ENCODE measurements at places on chromosomes 16 and 17. TPM values are rescaled to one million over a fixed set of nuclear protein-coding genes. Genes with fewer than 3 reads are reported as not detected.

DNA sequence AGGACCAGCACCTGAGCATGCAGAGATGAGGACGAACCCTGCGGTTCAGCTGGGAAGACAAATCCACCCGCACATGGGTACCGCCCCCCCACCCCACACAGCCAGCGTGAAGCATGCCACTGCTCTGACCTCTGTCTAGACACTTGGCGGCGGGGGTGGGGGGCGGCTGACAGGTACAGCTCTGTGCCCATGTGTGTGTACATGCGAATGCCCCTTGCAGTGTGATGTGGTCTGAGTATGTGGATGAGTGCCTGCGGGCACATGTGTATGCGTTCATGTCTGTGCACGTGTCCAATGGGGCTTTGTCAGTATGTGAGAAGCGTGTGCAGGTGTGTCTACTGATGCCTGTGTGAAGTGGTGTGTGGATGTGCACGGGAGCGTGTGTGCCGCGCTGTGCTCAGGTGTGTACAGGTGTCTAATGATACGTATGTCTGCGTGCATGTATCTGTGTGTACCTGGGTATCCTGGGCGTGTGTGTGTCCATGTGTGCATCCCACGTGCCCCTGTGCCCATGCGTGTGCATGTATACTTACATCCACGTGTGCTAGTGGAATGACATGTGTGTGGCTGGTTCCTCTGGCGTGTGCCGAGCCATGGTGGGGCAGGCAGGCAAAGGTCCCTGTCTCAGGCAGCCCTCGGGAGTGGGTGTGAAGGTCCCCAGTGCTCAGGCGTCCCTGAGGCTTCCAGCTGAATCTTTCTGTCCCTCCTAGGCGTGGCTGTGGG is 636 bp upstream of the RAP1GAP2 start:
- DNase-seq, result no peak

GRCh38 chr16:23143391-23143790 is 5.9 kb downstream of the USP31 start:
- DNase-seq, result no peak

DNA sequence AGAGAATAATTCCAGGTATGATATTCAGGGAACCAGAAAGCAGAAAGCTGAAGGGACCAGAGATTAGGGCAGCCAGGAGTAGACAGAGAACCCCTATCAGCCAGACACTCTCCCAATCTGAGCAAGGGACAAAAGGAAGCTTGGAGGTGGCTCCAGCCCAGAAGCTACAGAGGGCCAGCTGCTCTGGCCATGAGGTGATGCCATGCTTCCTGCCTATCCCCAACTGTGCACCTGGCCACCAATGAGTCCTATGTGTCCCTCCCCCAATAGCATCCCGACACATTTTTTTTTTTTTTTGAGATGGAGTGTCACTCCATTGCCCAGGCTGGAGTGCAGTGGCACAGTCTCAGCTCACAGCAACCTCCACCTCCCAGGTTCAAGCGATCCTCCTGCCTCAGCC is 30.0 kb downstream of the NSMCE1 start:
- no peak for DNase-seq

GRCh38 chr16:85929259-85929721 is 30.3 kb downstream of the IRF8 start:
- no peak for DNase-seq

- DNase-seq, result no peak
Observed at GRCh38 chr16:2046893-2047329, 723 bp downstream of the NTHL1 start.

DNA sequence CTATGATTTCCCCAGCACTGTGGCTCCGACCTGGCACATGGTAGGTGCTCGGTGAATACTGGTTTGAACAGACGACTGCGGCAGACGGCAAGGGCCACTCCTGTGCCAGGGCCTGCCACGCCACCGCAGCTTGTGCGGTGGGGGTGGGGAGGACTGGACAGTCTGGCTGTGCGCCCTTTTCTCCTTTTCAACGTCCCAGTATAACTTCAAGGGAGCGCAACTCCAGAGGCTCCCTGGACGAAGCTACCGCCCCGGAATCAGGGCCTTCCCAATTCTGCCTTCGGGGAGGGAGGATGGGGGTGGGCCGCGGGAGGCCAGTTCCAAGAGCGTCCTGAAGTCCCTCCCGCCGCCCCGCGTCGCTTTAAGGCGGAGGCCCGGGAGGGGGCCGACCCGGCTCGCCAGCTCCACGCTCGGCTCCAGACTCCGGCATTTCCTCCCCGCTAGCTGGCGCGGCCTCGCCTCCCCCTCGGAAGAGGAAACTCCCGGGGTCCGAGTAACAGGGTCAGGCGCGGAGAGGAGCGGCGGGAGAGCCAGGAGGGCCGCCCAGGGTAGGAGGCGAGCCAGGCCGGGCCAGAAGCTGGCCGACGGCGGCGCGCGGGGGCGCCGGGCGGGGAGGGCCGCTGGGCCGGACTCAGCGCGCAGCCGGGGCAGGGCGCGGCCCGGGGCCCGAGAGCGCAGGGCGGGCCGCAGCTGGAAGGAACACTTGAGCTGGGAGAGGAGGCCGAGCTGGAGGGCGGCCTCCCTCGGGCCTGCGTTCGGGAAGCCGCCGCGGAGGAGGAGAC is at the start of gene ITPRIPL2:
ITPRIPL2 (plus strand) TSS at position 388 of the 782 bp plus-strand sequence. CDS start 498 bp downstream, outside the sequence.
- DNase-seq, result peak; percentile 91

DNA sequence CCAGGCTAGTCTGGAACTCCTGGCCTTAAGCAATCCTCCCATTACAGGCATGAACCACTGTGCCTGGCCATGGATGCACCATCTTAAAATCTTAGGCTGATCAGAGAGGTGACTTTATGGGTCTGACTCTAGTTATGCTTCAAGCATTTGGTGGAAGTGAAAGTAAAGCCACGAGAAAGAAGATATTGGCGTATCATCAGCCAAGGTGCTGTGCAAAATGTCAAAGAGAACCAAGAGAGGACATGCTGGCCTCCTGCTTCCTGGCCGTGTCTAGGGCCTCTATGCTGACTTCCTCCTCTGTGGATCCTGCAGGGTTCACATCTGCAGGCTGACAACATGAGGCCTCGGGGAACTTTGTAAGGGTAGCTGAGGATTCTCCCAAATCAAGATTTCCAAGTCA is 385.2 kb downstream of the MAF start:
- DNase-seq, result no peak

GRCh38 chr17:60442271-60443173 is 20.2 kb downstream of the CHCT1 start:
- no peak for DNase-seq

DNA sequence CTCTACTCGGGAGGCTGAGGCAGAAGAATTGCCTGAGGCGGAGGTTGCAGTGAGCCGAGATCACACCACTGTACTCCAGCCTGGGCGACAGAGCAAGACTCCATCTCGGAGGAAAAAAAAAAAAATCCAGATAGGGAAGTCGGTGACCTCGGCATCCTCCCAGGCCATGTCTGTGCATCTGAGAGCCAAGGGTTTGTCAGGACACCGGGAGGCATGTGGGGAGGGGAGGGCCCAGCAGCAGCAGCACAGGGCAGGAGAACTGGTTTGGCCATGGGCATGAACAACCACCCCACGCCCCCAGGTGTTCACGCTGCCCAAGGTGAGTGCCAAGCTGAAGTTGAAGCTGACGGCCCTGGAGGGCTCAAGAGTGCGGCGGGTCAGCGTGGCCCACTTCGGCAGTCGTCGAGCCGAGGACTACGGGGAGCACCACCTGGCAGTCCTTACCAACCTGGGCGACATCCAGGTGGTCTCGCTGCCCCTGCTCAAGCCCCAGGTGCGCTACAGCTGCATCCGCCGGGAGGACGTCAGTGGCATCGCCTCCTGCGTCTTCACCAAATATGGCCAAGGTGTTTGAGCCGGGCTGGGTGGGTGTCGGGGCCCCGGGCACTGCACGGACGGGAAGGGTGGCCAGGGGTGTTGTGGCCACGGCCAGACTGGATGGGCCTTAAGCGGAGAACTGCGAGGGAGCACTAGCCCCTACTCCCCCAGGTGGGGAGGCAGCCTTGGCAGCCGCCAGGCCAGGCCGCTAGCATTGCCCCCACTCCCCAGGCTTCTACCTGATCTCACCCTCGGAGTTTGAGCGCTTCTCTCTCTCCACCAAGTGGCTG is 14.7 kb upstream of the MYO15B start:
- DNase-seq, result no peak

DNA sequence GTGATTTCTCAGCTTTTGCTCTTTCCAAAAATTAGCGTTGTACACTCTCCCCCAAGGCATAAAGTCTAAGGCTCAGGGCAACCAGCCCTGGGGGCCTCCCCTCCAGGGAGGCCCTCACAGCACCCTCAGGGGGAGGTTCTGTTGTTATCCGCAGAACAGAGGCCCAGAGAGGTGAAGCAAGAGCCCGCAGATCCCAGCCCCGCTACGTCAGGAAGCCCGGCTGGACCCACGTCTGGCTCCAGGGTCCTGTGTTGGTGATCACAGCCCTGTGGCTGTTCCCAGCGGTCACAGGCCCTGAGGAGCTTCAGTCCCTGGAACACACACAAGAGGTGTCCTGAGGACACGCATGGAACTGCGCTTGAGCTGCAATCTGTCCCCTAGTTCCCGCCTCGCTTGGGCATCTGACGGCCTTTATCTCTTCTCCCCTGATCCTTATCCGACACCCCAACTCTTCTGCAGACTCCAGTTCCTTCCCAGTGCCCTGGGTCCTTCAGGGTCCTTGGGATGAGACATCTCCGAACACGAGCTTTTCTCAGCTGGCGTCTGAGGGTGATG is 1.1 kb upstream of the ZG16B start:
- DNase-seq, result no peak

DNA sequence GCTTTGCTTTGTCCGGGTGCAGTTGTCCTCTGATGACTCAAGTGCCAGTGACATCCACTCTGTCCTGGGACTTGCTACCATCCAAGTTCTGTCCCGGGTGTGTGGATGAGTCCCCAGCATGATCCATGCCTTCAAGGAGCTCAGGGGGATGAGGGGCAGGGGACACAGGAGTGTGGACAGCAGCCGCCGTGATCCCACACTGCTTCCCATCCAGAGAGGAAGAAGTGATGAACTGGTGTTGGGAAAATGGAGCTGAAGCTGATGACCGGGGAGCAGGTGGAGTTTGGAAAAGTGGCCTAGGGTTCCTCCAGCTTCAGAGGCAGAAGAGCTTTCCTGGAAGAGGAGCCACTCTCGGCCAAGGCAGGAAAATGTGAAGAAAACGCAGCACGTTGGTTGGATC is 249.6 kb upstream of the TNRC6C start:
- peak; percentile 22 for DNase-seq

- DNase-seq, result no peak
Observed at GRCh38 chr17:31788956-31789355, 70.1 kb downstream of the COPRS start.

DNA sequence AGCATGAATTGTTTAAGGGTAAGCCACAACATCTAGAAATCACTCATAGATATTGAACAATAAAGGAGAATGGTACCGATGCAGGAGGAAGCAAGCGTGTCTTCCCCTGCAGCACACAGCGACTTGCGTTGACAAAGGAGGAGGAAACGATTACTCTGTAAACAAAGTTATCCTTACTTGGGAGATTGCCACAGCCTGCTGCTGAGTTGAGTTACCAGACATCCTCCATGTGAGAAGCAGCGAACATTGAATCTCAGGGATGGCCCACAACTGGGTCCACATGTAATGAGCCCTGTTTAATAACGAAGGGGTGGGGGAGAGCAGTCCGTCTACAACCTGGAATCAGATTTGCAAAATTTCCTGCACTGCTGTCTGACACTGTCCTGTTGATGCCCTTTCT is 27.7 kb downstream of the CLUH start:
- DNase-seq, result no peak

- no peak for DNase-seq
Observed at GRCh38 chr16:2022723-2023091, 3.1 kb downstream of the NPW start.

- DNase-seq, result no peak
Observed at GRCh38 chr16:68902969-68903345, 59.6 kb downstream of the TANGO6 start.

DNA sequence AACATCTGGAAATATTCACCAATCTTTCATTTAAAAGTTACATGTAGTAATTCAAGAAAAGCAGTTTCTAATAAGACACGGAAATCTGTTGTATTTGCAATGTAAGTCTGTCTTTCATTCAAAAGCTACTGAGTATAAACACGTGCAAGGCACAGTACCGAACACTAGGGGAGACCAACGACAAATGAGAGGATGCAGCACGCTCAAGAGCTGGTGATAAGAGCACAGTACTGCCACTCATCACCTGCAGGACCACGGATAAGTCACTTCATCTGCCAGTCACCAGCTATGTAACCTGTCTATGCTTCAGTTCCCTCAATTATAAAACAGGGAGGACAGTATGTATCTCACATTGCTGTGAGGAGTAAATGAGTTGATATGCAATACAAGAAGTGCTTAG is 67.1 kb downstream of the CLEC18A start:
- no peak for DNase-seq

GRCh38 chr17:80807014-80807413 is 184.6 kb upstream of the CHMP6 start:
- no peak for DNase-seq

GRCh38 chr17:2369039-2369438 is 31.7 kb downstream of the SGSM2 start:
- DNase-seq, result no peak

- DNase-seq, result no peak
Observed at GRCh38 chr17:79777120-79777893, 641 bp upstream of the CBX2 start.

DNA sequence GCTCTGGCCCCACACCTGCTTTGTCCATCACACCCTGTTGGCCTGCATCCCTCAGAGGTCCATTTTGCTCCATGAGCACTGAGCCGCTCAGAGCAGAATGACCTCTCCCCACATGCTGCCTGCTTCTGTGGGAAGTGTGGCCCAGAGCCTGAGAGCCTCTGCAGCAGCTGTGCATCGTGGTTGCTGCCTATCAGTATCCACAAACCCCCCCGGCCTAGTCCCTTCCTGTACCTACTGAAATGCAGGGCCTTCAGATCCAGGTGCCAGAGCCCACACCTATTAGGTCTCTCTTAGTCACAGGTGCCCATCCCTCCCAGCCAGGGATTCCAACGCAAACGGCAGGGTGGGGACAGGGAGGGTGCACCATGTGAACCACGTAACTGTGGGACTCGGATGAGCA is 16.6 kb upstream of the TRPV3 start:
- no peak for DNase-seq

DNA sequence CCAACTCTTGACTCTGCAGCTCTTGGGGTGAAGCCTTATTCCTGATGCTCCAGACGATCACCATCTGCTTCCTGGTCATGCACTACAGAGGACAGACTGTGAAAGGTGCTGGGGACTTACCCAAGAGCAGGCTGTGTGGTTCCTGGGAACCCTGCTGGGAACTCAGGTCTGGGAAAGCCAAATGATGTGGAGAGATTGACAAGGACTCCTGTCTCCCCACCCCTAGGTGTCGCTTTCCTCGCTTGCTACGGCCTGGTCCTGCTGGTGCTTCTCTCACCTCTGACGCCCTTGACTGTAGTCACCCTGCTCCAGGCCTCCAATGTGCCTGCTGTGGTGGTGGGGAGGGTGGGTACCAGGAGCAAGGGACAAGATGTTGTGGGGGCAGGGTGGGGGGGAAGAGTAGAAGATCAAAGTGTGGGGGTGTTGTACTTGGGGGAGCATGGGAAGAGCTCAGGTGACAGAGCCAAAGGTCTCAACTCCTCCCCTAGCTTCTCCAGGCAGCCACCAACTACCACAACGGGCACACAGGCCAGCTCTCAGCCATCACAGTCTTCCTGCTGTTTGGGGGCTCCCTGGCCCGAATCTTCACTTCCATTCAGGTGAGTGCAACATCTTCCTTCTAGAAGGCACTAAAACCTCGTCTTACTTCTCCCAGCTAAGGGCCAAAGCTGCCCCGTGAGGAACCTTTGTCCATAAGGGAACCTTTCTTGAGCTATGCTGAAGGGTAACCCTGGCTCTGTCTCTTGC is 3.0 kb downstream of the SOX15 start:
- DNase-seq, result no peak

AOC2 gene
- total RNA-seq, result 0.89 TPM

SLC46A1 gene
- total RNA-seq, result 2.7 TPM

TNFRSF13B gene
- total RNA-seq, result not detected

CACNA1G gene
- 0.13 TPM for total RNA-seq

TANC2 gene
- total RNA-seq, result 21.8 TPM

TAT gene
- total RNA-seq, result not detected

APOBR gene
- 0.51 TPM for total RNA-seq
